ENCODE measurements at places on chromosomes 12 and 14.

GRCh38 chr14:51554953-51555352 lies 96.8 kb upstream of the FRMD6 start:
- peak; percentile 17 for DNase-seq

- DNase-seq: no peak
Observed at GRCh38 chr12:125283521-125283920, 218.3 kb downstream of the AACS start.

DNA sequence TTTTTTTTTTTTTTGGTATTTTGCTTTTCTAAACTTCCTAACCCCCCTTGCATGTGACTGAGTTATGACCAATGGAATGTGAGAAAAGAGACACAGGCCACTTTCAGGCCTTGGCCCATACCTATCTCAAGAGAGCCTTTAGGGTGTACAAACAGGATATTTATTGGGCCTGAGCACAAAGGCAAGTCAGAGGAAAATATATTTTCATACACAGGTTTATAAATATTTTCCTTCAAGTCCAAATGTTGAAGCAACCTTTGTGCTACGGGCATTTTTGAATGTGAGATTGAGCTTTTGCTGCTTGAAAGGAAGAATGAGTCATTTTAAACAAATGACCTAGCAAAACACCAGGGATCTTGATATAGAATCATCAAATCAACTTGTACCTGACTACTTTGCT lies 228.6 kb upstream of the E2F7 start:
- DNase-seq: no peak

- no peak for DNase-seq
Observed at GRCh38 chr14:101217080-101217463, 313.6 kb upstream of the RTL1 start.

DNA sequence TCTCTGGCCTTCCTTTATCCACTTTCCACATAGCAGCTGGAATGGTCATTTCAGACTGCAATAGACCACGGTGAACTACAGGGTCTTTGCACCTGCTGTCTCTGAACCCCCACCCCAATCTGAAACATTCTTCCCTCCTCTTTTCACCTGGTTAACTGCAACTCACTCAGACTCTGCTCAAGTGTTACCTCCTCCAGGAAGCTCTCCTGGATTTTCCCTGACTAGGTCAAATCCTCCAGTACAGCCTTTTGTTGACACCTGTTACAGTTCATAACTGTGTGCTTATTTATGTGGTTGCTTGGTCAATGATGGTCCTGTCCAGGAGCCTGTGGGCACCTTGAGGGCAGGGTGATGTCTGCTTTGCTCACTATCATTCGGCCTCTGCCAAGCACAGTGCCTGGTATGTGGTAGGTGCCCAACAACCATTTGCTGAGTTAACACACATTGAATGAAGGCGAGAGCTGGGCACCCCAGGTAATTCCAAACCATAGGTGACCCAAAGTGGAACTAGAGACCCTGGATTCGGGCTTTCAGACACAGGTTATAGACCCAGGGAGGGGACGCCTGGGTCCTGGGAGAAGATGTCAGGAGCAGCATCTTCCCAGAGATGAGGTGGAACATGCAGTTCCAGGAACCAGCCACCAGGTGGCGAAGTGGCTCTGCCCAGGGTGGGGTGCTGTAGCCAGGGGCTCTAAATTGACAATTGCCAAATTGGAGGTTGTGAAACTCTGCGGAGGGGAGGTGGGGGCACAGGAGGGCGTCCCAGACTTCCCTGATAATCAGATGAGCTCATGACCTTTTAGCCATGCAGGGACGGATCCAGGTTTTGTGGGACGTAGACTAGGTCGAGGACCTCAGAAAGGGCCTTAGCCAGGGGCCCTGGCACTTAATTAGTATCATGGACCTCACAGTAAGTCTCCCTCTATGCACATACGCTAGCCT lies 28.1 kb downstream of the TRPV4 start:
- peak; percentile 57 for DNase-seq

- DNase-seq: no peak
Observed at GRCh38 chr12:44847403-44847802, 28.7 kb downstream of the NELL2 start.

DNA sequence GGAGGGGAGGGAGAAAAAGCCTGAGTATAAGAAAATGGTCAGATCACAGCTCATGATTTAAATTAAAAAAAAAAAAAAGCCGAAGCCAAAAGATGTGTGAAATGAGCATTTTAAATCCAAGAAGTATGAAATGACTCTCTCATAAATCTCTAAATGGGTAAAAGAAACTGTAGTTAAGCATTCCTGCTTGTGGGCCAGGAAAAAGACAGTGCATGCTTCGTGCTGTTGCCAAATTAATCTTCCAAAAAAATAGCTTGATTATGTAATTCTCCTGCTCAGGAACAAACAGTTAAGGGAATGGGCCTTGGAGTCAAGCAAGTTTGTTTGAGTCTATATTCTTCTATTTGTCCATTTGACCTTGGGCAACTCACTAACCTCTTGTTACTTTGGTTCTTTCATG lies 325.4 kb upstream of the SEL1L start:
- no peak for DNase-seq

- DNase-seq: no peak
Observed at GRCh38 chr14:85530626-85531025, 682 bp downstream of the FLRT2 start.

DNA sequence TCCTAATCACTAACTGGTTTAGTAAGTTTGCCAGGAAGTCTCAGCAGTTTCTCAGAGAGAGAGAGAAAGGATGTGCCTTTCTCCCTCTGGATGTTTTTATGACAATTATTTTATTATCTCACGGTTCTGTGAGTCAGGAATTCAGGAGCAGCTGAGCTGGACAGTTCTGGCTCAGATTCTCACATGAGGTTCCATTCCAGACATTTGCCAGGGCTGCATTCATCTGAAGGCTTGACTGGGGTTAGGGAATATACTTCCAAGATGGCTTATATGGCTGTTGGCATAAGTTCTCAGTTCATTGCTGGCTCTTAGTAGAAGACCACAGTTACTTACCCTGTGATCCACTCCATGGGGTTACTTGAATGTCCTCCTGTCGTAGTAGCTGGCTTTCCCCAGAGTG lies 101.2 kb upstream of the ATF7IP start:
- no peak for DNase-seq

- DNase-seq: no peak
Observed at GRCh38 chr12:50099302-50100008, 4.4 kb upstream of the GPD1 start.

GRCh38 chr14:96105926-96106441 lies 66.8 kb downstream of the C14orf132 start:
- no peak for DNase-seq

- DNase-seq: peak; percentile 30
Observed at GRCh38 chr12:106248312-106248845, 559 bp upstream of the CKAP4 start.

GRCh38 chr12:117035287-117035686 lies 63.9 kb downstream of the TESC start:
- no peak for DNase-seq

- no peak for DNase-seq
Observed at GRCh38 chr14:66315548-66315947, 170.6 kb upstream of the CCDC196 start.

GRCh38 chr14:94282991-94283723 lies 9.9 kb downstream of the SERPINA10 start:
- DNase-seq: no peak

DNA sequence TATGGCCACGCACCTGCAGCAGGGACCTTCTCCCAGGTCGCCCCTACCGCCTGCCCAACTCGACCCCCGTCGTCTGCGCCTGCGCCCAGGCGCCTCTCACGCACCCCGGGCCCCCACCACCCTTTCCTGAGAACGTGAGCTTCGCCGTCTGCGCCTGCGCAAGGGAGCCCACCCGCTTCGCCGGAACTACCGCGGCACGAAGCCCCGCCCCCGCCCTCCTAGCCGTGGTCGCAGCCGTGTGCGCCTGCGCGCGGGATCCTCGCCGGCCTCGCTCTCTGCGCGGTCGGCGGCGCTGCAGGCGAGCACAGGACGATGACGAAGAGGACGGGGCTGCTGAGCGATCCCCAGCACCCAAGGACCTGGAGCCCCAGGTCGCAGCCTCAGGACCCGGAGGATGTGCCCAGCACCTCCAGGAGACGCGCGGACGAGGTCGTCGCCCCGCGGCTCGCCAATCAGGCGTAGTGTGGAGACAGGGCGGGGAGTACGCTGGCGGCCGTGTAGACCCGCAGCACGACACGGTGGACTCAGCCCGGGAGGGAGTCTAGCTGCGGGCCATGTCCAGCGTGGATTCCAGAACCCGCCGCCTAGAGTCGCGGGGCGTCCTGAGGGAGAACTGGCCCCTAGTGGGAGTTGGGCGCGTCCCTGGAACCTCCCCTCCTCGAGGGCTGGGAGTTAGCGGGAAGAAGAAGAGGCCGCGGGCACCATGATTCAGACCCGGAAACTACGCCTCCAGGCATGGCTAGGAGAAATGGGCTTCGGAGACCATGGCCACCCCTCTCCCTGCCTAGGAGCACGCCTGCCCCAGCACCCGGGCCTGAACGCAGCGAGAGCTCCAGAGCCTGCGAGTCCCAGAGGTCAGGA lies 1120.8 kb upstream of the TMEM132C start:
- DNase-seq: peak; percentile 59

- no peak for DNase-seq
Observed at GRCh38 chr12:32151086-32151485, 44.4 kb downstream of the BICD1 start.

DNA sequence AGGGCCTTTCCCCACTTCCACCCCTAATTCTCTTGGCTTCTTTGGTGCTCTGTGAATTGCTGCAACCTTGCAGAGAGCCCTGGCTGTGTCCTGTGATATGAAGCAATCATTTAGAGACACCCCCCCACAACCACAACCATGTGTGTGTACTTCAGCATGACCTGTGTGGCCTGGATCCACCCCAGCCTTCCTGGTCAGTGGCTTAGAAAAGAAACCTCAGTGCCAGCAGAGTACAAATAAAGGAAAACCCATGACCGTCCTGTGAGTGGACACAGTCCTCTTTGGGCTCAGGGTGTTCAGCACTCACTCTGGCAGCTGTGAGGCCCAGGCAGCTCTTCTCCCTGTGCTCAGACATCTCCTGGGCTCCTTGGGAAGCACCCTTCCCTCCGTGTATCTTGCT lies 206.6 kb upstream of the DIO3 start:
- DNase-seq: no peak

DNA sequence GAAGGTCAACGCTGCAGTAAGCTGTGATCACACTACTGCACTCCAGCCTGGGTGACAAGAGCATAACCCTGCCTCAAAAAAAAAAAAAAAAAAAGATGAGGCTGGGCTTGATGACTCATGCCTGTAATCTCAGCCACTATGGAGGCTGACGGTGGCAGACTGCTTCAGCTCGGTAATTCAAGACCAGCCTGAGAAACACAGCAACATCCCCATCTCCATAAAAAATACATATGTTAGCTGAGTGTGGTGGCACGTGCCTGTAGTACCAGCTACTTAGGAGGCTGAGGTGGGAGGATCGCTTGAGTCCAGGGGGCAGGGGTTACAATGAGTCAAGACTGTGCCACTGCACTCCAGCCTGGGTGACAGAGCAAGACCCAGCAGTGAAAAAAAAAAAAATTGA lies 50.4 kb downstream of the GXYLT1 start:
- DNase-seq: no peak

DNA sequence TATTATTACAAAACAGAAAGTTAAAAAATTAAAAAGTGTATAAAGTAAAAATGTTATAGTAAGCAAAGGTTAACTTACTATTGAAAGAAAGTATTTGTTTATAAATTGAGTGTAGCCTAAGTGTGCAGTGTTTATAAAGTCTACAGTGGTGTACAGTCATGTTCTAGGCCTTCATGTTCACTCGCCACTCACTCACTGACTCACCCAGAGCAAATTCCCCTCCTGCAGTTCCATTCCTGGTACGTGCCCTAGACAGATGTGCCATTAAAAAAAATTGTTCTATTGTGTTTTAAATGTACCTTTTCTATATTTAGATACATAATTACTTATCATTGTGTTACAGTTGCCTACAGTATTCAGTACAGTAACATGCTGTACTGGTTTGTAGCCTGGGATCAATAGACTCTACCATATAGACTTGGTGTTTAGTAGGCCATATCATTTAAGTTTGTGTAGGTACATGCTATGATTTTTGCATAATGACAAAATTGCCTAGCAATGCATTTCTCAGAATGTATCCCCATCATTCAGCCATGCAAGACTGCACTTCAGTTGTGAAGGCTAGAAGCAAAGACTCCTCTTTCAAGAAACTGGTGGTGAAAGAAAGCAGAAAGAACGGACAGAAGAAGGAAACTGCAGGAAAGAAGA lies 100.6 kb downstream of the DACT1 start:
- no peak for DNase-seq

- no peak for DNase-seq
Observed at GRCh38 chr14:59632381-59632780, 55.8 kb upstream of the CCDC175 start.

DNA sequence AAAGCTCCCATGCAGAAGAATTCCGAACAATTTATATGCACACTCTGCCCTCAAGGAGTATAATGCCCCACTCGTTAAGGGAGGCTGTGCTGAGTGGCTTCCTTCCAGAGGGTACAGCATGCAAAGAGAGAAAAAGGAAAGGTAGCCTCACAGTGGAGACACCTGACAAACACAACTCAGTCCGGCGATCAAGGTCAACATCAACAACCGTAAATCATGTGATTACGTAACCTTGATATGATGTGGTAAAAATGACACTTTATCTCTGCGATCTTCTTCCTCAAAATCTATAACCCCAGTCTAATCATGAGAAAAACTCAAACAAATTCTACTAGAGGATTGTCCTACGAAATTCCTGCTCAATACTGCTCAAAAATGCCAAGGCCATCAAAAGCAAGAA lies 400.5 kb upstream of the CCDC196 start:
- DNase-seq: no peak

- DNase-seq: peak; percentile 5
Observed at GRCh38 chr14:99055816-99056215, 216.2 kb downstream of the BCL11B start.

DNA sequence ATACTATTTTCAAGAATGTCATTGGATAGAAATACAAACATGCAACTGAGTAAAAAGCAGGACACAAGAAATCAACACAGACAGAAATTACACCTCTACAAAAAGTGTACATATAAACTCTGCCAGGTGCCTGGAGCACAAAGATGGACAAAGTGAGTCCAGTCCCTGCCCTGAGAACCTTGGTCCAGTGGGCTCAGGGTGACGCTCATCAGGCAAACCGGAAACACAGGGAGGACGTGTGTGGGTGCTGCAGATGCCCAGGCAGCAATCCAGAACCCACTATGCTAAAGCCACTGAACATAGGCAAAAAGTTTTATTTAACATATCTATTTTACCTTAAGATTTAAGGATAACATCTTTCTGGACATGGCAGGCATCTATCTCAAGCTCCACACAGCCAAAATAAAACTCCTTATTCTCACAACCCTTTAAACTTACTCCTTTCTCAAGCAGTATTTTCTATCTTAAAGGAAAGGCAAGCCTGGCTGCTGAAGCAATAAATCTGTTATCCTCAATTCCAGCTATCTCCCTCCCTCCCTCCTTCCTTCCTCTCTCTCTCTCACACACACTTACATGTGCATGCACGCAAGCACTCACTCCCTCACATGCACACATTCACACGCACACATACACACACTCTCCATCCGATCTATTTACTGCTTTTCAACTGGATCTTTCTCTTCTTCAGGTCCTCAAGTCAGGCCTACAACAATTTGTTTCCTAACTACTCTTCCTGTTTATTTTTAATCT lies 10.2 kb downstream of the PPP1R13B start:
- no peak for DNase-seq

GRCh38 chr14:99755629-99756603 lies 37.3 kb upstream of the EML1 start:
- no peak for DNase-seq

- no peak for DNase-seq
Observed at GRCh38 chr14:61512026-61512834, 183.1 kb upstream of the HIF1A start.

- DNase-seq: no peak
Observed at GRCh38 chr12:45674181-45674977, 55.1 kb upstream of the ARID2 start.

- DNase-seq: no peak
Observed at GRCh38 chr12:116610971-116611541, 51.9 kb downstream of the MAP1LC3B2 start.
